CD4-positive, alpha-beta T cell treated with Interleukin-17A for 4 hours (primary cell): ENCODE measurements at places on chromosomes 13 and 19.

DNA sequence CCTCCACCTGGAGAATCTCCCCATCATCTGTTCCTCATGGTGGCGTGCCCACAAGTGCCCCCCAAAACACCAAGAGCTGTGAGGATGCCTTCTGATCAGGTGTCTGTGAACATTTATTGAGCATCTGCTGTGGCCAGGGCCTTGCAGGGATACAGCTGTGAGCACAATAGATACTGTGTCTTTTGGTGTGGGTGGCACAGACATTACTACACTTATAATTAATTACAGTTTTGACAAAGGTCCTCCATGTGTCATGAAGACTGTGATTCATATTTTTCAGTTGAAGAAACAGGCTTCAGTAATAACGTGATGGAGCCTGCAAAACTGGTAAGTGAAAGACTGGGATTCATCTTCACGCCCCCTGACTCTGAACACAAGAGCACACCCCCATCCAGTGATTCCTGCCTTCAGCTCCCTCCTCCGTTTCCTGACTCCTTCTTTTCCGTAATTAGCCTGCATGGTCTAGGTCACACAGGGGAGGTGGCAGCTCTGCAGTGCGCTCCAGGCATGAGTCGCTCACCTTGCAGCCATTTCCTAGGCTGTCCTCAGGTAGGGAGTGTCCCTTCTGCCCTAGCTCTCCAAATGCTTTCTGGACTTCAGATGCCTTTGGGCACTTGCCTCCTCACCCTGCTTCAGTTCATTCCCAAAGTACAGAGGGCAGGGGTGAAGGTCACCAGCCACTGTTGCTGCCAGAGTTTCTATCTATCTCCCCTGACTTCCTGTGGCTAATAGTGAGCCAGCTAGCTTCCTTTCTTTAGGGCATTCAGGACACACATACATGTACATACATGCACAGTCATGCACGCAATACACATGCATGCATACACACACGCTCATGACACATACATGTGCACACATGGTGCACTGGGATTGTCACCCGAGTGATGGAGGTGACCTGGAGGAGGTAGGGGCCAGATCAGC, 66.5 kb downstream of the SIAH3 start:
- DNase-seq = no peak

GRCh38 chr19:33420821-33421220, 47.3 kb downstream of the CEBPG start:
- DNase-seq = no peak

DNA sequence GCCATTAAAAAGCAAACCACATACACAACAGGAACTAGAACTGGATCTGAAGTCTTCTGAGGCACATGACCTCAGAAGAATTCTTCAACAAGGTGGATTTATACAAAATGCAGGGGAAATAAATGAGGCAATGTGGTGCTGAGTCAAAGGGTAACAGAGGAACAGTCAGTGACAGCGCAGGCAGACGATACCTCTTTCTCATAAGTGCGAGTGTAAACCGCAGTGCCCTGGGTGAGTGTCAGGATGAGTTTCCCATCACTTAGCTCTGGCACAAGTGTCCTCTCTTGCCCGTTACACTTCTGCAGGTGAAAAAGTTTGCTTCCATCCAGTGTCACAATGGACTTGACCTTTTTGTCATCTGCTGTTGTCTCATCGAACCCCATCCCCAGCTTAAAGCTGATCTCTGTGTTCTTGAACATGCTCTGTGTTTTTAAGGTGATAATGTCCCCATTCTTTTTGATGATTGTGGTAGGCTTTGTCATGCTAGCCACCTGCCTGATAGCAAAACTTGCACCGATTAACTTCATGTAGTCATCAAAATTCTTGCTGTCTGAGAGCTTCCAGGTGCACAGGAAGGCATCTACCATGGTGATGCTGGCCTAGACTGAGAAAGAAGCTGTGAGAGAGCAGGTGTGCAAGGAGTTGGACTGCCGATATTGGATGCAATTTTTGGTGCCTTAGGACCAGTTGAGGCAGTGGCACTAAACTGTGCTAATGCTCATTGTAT, 97.3 kb downstream of the AKAP11 start:
- peak; percentile 39 for DNase-seq

DNA sequence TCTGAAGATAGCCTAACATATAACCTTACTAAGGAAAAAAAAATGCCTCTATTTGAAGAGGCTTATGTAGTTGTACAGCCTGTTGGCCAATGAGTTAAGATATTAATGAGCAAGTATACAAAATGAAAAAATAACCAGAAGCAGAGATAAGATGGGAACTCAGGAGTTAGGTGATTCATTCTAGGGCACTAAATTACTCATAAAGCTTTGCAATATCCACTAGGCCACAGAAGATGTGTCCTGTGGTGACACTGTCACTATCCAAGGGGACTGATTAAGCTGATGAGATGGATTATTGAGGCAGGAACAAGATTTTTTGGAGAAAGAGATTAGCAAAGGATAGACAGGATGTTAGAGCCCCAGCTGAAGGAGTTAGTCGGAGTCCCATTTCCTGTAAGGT, 99.6 kb downstream of the LIG4 start:
- DNase-seq = no peak

DNA sequence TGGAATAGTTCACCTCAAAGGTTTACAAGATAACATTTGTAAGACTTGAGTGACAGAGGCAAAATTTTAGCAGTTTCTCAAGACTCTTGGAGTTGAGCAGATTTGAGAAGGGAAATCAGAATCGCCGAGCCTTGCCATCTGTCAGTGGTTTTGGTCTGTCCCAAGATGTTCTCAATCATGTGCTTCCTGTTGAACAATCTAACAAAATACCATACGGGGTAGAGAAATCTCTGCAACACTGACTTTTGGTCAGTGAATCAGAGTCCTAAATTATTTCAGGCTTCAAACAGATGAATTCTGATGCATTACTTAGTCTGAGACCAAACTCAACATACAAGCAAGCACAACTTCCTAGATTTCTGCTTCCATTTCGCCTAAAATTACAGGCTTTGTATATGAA, 3.8 kb downstream of the KCTD12 start:
- no peak for DNase-seq

- no peak for DNase-seq
These were observed 49.8 kb downstream of the CBY2 start for GRCh38 chr13:45751885-45752284.

GRCh38 chr13:40706439-40706838, 40.0 kb upstream of the FOXO1 start:
- peak; percentile 26 for DNase-seq

DNA sequence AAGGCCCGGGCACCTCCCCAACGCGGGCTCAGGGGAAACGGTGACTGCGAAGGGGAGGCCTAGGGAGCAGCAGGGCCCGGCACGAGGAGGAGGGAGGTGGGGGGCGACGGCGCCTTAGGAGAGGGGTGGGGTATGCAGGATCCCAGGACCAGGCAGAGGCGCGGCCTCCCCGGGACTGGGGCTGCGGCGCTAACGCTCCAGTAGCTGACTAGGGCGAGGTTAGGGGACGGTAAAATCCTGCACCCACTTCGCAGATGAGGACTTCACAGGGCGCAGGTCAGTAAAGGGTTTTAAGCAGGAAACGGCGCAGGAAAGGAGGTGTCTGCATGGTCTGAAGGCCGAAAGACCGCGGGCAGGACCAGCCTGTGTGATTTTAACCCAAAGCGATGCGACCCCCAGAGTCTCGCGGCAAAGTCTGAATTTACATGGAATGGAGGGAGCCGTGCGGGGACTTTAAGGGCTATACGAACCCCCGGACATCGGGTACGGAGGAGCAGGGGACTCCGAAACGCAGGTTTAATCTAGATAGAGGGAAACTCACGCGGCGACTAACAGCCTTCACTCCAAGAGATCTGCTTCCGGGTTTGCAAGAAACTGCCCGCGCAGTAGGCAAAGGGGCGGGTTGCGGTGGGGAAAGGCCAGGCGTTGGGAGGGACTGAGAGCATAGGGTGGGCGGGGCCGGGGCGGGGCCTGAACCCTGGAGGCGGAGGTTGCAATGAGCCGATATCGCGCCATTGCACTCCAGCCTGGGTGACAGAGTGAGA, at the start of gene ZNF665:
TSS of gene ZNF665 (minus strand) at position 588 of the 764 bp plus-strand sequence. CDS start 10,460 bp downstream, outside the sequence.
- peak; percentile 86 for DNase-seq

DNA sequence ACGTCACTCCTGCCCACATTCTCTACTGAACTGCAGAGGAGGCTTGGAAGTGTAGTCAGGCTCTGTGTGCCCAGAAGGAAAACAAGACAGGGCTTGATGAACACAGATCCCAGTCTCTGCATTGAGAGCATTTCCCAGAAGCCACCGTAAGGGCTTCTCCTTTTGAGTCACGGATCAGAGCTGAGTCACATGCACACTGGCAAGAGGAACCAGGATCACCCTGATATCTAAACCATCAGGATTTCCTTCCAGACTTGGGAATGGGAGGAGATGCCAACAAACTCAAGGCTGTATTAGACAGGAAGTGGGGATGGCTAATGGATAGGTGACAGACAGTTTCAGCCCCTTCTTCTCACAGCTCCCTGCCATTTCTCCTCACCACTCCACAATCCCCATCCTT, 17.7 kb upstream of the FBXO17 start:
- DNase-seq = no peak

DNA sequence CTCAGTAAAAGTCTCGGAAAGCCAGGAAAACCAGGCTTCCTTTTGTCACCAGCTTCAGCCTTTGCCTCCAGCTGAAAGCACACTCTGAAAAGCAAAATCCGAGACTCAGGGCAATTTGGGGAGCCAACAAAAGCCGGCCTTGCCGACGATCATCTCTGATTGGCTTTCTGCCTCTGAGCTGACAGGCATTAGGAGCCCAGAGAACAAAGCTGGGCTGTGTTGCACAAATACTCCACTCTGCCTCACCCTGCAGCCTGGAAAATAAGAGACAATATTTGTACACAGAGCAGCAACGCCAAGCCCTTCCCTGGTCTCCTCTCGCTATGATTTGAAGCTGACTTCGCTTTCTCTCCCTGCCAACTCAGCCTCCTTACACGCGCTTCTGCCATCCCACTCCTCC, 46.9 kb downstream of the CACNA1A start:
- no peak for DNase-seq

- no peak for DNase-seq
These were observed 1248.1 kb upstream of the PCDH20 start for GRCh38 chr13:62663767-62664166.

GRCh38 chr19:3586707-3587346, 1.5 kb downstream of the GIPC3 start:
- no peak for DNase-seq

DNA sequence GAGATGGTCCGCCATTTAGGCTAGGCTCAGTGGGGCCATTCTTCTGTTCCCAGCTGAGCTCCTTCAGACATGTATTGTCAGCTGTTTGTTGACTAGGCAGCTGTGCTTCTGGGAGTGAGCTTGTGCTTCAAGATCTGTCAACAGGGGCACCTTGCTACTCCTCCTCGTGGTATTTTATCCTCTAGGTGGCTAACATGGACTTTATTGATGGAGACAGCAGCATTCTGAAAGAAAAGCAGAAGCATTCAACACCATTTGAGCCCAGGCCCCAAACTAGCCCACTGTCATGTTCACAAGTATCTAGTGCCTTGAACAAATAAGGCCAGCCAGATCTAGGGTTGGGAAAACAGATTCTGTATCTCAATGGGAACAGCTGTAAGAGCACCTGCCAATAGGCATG, 65.9 kb downstream of the ZNF429 start:
- no peak for DNase-seq

GRCh38 chr13:43166644-43167457, 143.5 kb downstream of the DNAJC15 start:
- no peak for DNase-seq

DNA sequence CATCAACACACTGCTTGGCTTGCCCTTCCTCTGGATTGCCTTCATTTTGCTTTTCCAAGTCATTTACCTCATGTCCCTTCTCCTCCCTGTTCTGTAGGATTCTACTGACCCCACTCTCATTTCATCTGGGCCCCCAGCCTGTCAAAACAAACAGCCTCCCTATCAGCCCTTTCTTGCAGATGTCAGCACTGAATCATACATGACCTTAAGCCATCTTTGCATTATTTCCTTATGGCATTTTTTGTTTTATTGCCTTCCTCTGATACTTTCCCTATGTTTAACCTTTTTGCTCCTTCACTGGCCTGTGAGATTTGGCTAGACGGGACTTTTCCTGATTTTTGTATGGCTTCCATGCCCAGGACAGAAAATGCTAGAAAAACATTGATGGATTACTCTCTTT, 8.7 kb downstream of the LRCH1 start:
- no peak for DNase-seq

GRCh38 chr19:54364775-54365257, at the start of gene LAIR1:
LAIR1 (minus strand) TSS chr19:54364931; CDS start chr19:54364804, 127 bp downstream.
- peak; percentile 76 for DNase-seq

- no peak for DNase-seq
These were observed 282.1 kb downstream of the TDRD3 start for GRCh38 chr13:60679131-60679530.

DNA sequence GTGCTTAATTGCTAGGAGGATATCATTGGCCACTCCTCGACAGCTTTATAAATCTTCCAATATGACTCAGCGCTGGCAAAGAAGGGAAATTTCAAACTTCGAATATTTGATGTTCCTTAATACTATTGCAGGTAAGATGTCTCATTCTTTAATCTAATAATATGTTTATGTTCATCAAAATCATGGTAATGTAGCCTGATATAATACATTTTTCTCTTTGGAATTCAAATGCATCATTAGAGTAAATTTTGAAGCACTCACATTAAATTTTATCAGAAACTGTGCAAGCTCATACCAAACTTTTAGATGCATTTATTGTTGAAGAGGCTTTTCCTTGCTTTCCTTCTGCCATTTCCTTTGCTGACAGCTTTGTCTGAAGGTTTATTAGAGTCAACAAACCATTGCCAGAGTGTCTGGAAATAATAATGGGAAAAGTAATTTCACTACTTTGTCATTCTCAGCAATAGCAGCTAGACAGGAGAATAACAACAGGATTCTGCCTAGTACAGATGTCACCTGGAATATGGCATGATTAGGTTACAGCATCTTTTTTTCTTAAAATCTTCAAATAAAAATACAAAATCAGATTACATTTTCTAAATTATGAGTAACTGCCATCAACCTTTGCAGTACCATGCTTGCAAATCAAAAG, 78.6 kb upstream of the MAB21L1 start:
- no peak for DNase-seq

DNA sequence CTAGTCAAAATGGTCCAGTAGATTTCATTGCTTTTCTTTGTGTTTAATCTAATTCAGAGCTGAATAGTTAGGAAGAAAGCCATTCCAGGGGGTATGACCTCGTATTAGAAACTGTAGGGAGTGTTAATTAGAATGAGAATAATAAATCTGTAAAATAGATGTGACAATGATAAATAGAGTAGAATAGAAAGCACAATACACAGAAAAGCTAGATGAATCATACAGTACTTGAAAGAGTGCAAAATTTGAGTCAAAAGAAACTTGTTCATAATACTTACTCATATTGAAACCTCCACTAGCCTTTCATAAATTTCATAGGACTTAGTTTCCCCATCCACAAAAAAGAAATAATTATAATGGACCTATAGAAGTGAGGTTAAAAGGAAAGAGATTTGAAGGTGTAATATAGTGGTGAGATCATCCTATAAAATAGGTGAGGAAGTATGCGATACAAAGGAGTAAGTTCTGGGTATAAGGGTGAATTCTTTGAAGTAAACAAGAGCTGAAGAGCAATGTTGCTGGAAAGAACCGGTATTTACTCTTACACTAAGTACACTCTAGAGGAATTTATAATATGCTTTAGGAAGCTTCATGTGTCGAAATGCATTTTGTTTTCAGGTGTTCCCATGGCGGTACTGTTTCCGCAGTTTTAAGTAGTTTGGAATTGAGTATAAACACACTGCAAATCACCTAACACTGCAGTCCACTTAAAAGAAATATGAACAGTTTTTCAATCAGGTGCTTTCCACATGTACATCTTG, 21.9 kb downstream of the PCDH17 start:
- DNase-seq = no peak
